ENCODE measurements at places on chromosomes 11 and 22.

GRCh38 chr22:32904044-32904443, 102.5 kb downstream of the TIMP3 start:
- DNase-seq: no peak

- DNase-seq: no peak
These were observed 4.0 kb upstream of the RCOR2 start for GRCh38 chr11:63920939-63921417.

- DNase-seq: no peak
These were observed 14.2 kb downstream of the GATD1 start for GRCh38 chr11:763073-763463.

- no peak for DNase-seq
These were observed 82.1 kb upstream of the PPARA start for GRCh38 chr22:46068181-46068592.

- DNase-seq: peak; percentile 84
These were observed 11.4 kb downstream of the PACS1 start for GRCh38 chr11:66081505-66081904.

DNA sequence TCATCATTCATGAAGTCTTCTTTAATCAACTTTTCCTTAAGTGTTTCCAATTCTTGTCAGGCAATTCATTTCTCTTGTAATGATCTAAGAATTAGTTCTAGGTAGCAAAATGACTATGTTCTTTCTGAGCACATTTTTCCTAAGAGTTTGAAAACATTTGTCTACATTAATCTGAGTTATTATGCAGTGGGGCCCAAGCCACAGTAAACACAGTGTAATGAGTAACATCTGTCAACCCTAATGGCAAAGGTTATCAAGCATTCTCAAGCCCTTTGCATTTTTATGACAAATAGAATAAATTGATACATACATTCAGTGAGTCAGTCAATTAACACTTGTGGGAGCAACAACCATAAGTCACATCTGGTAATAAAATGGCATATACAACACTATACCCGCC, 106.7 kb upstream of the ZC3H12C start:
- DNase-seq: no peak

DNA sequence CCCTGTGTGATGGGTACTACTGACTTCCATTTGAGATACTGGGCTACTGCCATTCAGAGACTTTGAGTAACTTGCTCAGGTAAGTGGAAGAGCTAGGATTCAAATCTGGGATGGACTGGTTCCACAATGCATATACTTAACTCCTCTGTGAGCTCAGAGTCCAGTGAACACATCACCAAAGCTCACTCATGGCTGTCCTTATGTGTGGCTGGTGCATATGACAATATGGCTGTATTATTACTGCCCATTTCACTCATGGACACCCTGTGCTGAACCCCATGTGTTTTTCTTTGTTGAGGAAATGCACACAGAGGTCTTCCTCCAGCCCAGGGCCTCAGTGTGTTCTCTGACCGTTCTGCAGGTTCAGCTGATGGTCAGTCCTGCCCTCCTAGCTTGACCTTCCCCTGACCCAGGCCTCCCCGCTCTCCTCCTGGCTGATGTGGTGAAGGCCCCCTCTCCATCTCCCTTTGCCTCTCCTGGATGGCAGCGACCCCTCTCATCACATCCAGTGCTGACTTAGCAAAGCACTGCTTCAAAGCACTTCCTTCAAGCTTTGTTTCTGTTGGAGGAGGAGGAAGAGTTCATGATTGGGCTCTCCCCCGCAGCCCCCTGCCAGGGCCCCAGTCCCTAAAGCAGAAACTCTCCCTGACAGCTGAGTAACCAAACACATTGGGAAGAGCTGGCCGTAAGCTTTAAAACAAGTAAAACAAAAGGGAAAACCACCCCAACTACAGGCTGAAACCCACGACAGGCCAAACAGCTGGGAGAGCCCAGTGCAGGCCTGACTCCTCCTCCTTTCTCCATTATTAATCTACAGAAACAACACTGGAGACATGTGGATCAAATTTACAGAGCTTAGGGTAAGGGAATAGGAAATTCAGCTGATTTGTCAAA, 101.2 kb downstream of the NAT10 start:
- DNase-seq: no peak

- no peak for DNase-seq
These were observed 776 bp downstream of the NLRX1 start for GRCh38 chr11:119169282-119169719.

- DNase-seq: no peak
These were observed 188.2 kb upstream of the TBCEL start for GRCh38 chr11:120835601-120836228.

DNA sequence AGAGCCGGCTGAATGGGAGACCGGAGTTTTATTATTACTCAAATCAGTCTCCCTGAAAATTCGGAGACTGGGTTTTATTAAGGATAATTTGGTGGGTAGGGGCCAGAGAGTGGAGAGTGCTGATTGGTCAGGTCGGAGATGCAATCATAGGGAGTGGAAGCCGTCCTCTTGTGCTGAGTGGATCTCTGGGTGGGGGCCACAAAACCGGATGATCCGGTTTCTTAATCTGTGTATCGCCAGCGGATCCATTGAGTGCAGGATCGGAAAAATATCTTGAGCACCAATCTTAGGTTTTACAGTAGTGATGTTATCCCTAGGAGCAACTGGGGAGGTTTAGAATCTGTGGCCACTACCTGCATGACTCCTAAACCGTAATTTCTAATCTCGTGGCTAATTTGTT, 886 bp upstream of the NIPSNAP1 start:
- no peak for DNase-seq

DNA sequence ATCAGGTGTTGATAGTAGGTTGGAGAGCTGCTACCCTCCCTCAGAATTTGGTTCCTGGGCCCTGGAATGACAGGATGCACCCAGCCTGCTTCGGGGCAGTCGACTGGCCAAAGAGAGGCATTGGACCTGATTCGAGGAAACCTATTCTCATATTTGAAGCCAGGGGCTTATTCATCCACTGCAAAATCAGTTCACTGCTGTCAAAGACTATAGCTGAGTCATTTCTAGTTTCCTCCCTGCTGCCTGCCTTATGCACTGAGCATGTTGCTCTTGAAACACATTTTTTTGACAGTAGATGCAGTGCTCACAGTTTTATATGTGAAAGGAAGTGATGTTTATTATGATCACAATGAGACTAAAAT, 565.4 kb downstream of the ETS1 start:
- no peak for DNase-seq

DNA sequence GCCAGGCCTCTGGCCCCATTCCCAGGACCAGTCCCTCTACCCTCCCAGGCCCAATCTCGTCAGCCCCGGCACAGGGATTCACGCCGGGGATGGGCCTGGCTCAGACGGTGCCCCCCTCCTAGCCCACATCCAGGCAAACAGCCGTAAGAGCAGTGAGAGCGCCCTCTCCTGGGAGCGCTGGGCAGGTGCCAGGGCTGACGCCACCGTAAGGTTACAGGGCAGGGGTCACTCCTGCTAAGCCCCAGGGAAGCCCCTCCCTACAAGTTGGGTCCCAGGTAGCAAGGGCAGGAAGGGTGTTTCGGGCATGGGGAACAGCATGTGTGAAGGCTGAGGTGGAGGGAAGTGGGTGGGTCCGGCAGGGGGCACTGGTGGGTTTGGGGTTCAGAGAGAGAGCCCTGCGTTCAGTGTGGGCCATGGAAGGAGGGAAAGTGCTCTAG, 19.2 kb upstream of the PPARA start:
- DNase-seq: no peak

DNA sequence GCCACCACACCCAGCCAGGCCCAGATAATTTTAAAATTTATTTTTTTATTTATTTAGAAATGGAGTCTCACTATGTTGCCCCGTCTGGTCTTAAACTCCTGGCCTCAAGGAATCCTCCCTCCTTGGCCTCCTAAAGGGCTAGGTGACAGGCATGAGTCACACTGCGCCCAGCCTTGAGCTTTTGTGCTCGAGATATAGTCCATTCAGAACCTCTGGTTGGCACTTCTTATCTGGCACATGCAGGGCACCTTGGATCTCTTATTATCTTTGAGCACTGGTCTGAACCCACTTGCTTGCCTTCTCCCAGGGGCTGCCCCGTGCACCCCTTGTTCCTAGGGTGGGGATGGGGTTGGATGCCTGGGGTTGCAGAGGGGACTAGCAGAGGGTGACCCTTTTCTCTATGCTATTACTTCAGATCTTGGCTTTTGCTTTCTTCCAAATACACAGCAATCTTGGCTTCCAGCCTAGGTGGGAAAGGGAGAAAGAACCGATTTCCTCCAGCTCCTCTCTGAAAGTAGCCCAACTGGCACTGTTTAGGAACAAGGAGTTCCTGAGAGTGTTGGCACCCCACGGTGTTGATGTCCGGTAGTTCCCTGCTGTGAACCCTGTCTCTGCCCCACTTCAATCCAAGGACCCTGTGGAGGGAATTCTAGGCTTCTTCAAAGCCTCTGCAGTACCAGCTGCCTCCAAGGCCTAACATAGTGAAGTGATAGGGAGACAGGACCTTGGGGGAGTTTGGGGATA, 1.3 kb upstream of the SLC3A2 start:
- DNase-seq: no peak

DNA sequence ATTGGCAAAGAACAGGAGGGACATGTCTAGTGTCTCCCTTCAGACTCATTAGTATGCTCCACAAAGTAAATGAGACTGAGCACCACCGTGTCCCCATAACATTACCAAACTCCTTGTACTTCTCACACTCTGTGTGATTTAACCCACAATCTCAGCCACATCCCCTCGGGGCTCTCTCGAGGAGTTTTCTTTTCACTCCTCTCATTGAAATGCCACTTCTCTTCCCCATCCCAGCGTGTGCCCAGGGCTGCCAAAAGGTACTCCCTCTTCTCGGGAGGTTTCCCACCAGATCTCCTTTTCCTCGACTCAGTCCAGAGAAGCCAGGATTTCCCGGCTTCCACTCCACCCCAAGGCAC, 1.1 kb downstream of the RBFOX2 start:
- no peak for DNase-seq

- no peak for DNase-seq
These were observed 31.2 kb downstream of the KCNJ4 start for GRCh38 chr22:38423512-38424503.

- DNase-seq: no peak
These were observed 12.5 kb downstream of the MUC5B start for GRCh38 chr11:1235306-1235900.

GRCh38 chr11:130451231-130452019, 3.0 kb downstream of the ADAMTS15 start:
- no peak for DNase-seq

DNA sequence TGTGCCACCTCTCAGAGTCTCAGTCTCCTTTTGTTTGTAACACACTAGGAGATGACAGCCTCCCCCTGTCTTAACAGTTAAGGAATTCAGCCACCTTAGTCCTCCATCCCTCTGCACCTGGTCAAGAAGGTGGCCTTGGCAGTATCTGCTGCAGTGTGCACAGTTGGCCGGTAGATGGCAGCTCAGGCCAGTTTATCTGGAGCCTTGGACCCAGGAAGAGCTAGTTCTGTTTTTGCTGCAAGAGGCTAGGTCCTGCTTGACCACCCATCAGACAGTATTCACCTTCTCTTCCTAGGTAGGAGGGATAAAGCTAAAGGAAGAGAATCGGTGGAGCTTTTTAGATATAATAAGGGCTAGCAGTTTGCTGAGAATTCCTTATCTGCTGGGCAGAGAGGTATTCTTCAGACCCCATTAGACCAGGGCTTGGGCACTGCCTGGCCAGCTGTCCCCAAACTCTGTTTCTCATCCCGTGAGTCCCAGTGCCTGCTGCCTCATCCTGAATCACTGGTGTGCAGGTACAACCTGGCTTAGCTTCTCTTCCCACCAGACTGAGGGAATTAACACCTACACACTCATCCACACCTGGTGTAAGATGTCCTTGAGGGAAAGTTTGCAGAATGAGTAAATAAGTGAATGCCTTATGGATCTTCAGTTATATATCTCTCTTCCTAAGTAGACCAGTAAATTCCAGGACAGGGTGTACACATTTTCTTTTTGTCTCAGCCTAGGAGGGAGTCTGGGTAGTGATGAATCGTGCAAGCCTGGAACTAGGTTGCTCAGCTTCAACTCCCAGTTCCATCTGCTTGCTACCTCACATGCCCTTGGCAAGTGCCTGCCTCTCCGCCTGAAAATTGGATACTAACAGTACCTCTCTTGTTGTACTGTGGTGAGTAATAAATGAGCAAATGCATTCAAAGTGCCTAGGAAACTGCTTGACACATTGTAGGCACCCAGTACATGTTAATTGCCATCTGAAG, 70.8 kb upstream of the NARS2 start:
- DNase-seq: no peak

DNA sequence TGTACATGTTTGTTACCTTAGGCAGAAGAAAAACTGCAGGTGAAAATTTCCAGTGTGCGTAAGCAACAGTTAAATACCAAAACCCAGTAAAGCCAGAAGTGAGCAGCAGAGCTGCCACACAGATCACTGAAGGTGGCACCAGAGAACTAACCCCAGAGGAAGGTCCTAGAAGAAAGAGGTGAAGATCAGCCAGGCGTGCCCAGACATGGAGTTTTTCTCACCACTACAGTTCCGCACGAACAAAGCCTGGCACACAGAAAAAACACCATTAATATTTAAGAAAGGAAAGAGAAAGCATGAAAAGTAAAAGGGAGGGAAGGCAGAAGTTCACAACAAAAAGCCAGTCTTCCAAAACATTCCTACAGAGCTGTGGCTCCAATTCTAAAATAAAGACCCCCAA, 60.7 kb downstream of the STK33 start:
- DNase-seq: no peak

DNA sequence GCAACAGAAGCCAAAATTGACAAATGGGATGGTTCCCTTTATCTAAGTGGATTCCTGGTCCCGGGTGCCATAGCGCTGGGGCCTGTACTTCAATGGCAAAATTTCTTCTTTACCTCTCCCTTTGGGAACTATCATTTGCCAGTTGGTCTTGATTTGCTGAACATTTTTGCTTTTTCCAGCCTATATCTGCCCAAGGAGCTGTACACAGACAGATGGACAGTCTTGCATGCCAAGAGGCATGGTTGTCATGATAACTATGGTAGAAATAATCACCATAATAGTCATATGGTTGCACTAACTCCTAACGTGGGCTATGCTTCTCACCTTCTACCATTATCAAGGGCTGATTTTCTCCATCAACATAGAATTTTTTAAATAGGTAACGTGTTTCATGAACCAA, 1030.9 kb downstream of the OPCML start:
- no peak for DNase-seq

Measured in central memory CD4-positive, alpha-beta T cell (primary cell).